ENCODE measurements at places on chromosomes 6 and 20.

GRCh38 chr20:22058746-22059145, 353.3 kb downstream of the PAX1 start:
- no peak for DNase-seq

DNA sequence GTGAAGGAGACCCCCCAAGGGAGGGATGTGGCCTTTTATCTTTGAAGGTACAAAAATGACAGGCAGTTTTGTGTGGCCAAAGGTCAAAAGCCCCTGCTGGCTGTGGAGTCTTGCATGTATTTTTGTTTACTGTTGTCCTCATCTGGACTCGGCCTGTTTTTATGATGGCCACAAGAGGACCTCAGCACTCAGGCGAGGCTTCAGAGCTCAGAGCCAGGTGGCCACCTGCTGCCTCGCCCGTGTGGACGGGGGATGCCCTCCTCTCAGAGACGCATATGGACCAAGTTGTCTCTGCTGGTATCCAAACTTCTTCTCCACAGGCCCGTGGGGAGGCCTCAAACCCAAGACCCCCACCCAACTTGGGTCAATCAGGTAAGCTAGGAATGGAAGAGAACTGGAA, 118.2 kb downstream of the DACT2 start:
- DNase-seq, result no peak

GRCh38 chr6:105432797-105433196, 29.9 kb upstream of the PREP start:
- DNase-seq, result no peak

DNA sequence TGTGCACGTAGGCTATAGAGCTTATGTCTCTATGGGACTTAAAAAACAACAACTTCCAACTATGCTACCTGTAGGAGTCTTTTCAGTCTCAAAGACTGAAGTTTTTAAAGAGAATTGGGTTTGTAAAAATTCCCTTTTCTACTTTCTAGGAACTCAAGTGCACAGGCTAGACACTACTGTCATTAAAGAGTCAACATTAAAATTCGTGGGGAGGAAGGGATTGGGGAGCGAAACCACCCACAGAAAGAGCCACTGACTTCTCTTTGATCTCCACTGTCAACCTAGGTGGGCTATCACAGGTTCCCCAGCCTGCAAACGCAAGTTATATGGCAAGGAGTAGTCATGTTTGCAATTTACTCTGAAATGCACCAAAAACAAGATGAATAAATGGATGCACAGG, 37.7 kb downstream of the ADTRP start:
- no peak for DNase-seq

- no peak for DNase-seq
Observed at GRCh38 chr6:42885702-42886101, 6.3 kb downstream of the RPL7L1 start.

GRCh38 chr20:13875265-13875811, 90.5 kb downstream of the NDUFAF5 start:
- DNase-seq, result no peak

DNA sequence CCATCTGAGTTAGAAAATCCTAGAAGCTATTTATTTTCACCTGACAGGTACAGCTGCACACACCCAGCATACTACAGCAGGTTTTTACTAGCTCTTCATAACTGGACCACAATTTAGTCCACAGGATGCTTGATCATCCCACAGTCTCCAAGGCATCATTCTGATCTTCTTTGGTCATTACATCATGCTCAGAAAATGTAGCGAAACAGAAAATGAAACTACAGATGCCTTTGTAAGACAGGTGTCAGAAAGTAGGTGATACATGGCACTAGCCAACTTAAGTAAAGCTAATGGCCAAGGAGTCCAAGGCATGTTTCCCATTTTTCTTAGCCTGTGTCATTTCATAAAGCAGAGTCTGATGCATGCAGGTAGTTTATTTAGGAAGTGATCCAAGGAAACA, 102.3 kb downstream of the HTR1B start:
- DNase-seq, result no peak

GRCh38 chr20:32858701-32859372, at the start of gene EFCAB8:
TSS of gene EFCAB8 (plus strand) at chr20:32858923. CDS start at chr20:32863793, 4,870 bp downstream.
- DNase-seq, result no peak

GRCh38 chr20:9838378-9839295, at the start of gene PAK5:
TSS of gene PAK5 (minus strand) at chr20:9839076. CDS start at chr20:9644328, 194,748 bp downstream.
- peak; percentile 96 for DNase-seq

- no peak for DNase-seq
Observed at GRCh38 chr20:37296371-37296770, 6.9 kb downstream of the MANBAL start.

- DNase-seq, result no peak
Observed at GRCh38 chr20:49431329-49431728, 51.1 kb downstream of the KCNB1 start.

GRCh38 chr20:40359131-40359912, 329.7 kb downstream of the MAFB start:
- DNase-seq, result no peak

GRCh38 chr6:90715093-90715655, 128.3 kb upstream of the MAP3K7 start:
- no peak for DNase-seq

DNA sequence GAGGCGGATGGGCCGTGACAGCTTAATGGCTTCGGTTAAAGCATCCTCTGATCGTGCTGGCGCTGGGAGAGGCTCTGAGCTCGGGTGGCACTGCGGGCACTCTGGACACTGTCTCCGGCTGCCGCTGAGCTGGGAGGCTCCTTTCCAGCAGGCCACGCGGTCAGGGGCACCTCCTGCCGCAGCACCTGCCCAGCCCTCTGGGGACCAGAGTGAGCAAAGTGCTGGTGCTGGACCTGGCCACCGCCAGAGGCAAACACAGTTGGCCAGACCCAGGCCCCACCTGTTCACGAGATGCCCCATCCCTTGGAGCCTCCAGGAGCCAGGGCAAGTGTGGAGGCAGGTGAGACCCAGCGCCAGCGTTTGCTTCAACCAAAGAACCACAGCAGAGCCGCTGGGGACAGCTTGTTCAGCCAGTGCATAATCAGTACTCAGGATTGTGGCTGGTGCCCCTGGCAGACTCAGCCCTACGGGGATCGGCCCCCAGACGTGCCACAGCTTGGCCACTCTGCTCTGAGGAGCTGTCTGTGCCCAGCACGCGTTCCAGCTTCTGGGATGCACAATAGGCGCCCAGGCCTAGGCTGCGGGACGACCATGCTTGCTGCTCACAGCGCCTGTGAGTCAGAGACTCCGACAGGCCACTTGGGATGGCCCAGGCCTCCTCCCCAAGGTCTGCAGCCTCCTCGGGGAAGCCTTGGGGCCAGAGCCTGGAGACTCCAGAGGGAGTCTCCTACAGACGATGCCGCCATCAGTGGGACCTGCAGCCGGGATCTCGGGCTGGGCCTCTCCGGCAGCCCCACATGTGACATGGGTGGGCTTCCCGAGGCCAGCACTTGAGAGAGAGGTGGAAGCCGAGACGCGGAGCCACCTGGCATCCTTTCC, 38.2 kb upstream of the SLCO4A1 start:
- DNase-seq, result no peak

DNA sequence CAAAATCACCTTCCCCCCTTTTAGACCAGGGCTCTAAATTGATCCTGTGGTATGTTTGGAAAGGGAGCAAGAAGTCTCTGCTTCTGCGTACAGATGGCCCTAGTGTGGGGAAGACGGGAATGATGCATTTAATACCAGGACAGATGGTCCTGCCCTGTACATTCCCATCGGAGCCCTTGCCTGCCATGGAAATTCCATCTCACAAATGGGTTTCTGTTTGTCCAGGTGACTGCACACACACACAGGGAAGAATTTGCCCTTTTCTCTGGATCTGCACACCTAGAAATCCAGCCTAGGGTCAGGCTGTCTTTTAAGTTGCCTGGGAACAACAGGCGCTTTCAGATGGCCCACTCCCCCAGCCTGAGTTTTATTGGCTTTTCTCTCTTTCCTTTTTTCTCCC, 1.3 kb downstream of the MAS1 start:
- no peak for DNase-seq

DNA sequence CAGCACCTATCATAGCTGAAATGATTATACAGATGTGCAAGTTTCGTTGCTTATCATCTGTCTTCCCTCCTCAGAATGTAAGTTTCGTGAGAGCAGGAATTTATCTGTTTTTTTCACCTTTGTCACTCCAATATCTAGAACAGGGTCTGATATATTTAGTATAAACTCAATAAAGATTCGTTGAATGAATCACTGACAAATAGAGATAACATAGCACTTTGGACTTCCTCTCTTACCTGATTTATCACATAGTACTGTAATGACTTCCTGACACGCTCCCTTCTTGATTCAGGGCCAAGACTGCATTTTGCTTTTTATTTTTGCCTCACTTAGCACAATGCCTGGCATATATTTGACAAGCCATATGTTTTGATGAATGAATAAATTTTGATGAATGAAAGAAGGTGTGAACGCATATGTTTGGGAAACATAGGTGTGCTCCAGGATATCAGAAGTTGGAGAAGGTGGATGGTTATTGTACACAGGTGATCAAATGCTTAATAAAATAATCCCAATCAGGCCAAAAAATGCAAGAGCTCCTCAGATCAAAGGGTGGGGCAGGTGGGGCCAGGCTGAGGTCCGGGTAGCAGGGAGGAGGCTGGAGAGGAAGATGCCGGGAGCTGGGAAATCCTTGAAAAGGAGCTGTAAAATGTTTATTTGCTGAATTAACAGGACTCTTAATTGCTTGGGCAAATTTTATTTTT, 33.0 kb downstream of the PIM1 start:
- DNase-seq, result no peak

DNA sequence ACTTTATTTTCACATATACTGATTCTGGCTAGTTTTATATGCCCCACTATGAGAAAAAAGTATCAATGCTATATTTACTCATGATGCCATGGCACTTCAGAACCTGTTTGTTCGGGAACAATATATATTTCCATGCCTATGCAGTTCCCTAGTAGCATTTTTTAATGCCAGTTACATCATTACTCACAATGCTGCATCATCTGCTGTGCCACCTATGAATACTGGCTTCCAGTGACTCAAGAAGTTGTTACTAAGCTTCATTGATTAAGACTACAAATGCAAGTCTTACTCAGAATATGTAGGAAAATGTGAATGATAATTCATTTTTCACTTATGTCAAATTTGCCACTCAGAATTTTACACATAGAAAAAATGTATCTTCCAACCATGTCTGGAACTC, 97.9 kb downstream of the MAFB start:
- DNase-seq, result no peak

DNA sequence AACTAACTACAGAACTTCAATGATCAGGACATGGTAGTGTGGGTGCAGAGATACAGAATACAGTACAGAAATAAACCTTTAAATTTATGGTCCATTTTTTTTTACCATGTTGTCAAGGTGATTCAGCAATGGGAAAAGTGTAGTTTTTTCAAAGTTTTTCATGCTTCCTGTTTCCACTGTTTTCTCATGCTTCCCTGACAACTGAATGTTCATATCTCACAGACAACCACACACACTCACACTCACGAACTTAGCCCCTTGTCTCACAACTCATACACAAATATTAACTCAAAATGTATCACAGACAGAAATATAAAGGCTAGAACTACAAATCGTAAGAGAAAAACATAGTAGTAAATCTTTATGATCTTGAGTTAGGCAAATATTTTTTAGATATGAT, 232.6 kb upstream of the CDYL start:
- no peak for DNase-seq

- DNase-seq, result no peak
Observed at GRCh38 chr6:1855890-1856289, 246.2 kb downstream of the FOXC1 start.

- DNase-seq, result no peak
Observed at GRCh38 chr20:10449270-10449669, 14.2 kb downstream of the SLX4IP start.

GRCh38 chr6:163813979-163814493, 399.5 kb downstream of the QKI start:
- no peak for DNase-seq

GRCh38 chr20:10863337-10864060, 189.7 kb upstream of the JAG1 start:
- no peak for DNase-seq

DNA sequence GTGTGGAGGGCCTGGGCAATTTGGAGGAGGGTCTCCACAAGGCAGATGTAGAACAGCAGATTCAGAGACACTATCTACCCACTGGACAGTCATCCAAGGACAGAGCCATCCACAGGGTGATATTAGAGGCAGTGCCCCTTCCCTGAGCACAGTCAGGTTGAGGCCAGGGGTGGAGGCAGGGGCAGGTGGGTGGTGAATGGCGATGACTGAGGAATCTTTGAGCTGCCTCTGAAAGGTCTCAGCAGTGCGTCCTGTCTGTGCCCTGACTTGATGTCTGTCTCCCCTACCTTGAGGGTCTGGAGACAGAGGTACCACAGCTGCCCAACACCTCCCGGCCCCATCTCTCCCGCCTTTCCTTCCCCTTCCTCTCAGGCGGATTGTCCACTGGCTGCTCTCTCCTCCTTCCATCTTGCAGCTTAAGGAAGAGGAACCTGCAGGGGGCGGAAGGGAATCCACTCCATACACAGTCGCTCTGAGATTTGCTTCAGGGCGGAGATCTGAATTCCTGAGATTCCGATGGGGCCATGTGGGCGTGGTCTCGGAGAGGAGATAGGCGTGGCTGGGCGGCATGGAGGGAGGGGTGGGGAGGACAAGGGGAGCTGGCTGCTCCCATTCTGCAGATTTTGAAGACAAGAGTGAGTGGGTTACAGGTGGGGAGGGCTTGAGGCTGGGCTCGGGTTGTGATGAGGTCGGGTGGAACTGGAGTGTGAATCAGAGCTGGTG, 1.7 kb downstream of the MUCL3 start:
- no peak for DNase-seq

DNA sequence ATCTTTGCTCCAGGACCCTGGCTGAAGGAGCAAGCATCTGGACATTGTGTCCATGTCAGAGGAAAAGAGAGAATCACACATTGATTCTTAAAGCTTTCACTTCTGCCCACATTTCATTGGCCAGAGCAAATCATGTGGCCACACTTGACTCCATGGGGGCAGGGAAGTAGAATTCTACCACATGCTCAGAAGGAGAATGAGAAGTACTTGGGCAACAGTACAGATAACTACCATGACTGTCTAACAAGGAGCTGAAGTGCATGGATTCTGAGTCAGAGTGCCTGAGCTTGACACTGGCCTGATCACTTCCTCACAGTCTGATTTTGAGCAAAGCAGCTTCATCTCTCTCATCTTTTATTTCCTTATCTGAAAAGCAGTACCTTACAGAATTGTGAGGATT, 38.6 kb downstream of the GHRH start:
- no peak for DNase-seq

- no peak for DNase-seq
Observed at GRCh38 chr6:101932704-101933103, 539.2 kb downstream of the GRIK2 start.

- peak; percentile 39 for DNase-seq
Observed at GRCh38 chr6:108752733-108753590, 95.3 kb upstream of the ARMC2 start.

GRCh38 chr20:46171909-46172308, 53.8 kb downstream of the CD40 start:
- no peak for DNase-seq

GRCh38 chr6:91761621-91762020, 1174.7 kb upstream of the MAP3K7 start:
- no peak for DNase-seq

GRCh38 chr6:150937132-150937906, 71.8 kb downstream of the MTHFD1L start:
- DNase-seq, result no peak
